ENCODE measurements at places on chromosomes 3 and 15. TPM values are rescaled to one million over a fixed set of nuclear protein-coding genes. Genes with fewer than 3 reads are reported as not detected.

DNA sequence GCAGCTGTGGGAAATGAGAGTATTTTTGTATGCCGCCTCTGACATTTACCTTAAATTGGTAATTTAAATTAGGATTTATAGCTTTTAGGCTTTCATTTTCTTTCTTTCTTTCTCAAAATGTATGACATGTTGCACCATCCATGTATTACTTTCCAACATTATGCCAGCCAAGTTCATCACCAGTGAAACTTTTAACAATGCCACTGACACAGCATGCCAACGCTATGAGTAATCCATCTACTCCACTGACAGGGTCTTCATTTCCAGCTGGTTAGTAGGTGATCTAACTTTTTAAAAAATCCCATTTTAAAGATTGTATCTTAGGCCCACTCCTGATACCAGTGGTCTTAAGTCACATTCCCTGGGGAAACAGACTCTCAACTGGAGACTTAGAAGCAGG, 21.8 kb upstream of the CLDN16 start:
- no peaks in the 10 kb centered on the region for H3K36me3 ChIP-seq
- no peak overlapping the region for H3K4me3 ChIP-seq
- no peak for DNase-seq
- H3K27ac ChIP-seq = no peak overlapping the region

GRCh38 chr15:35087759-35088158, 2.7 kb upstream of the NANOGP8 start:
- no peak overlapping the region for H3K4me3 ChIP-seq
- no peak overlapping the region for H3K27ac ChIP-seq
- no peaks in the 10 kb centered on the region for H3K36me3 ChIP-seq
- H3K27me3 ChIP-seq = no peaks in the 10 kb centered on the region
- no peaks in the 10 kb centered on the region for H3K4me1 ChIP-seq

Gene SMCO1
- total RNA-seq = not detected

DNA sequence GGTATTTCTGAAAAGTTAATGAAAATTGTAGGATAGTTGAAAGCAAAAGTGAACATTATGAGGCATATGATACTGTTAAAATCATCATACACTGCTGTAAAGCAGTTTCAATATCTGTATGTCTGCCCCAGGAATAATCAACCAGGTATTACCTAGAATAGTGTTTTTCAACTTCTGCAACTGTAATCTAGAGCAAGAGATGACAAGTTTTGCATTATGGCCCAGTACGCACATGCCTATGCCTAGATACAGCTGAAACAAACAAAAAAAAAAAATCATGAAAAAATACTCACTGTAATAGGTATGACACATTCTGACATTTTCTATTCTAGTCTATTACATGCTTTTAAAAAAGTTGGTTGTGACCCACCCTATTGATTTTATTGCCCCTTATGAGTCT, 240.7 kb upstream of the ST8SIA2 start:
- no peaks in the 10 kb centered on the region for H3K27me3 ChIP-seq
- no peak for DNase-seq
- no peaks in the 10 kb centered on the region for H3K4me1 ChIP-seq
- H3K36me3 ChIP-seq = no peaks in the 10 kb centered on the region
- H3K4me3 ChIP-seq = no peak overlapping the region

- H3K4me1 ChIP-seq = peaks cover 22% of the 10 kb centered on the region
- no peaks in the 10 kb centered on the region for H3K36me3 ChIP-seq
- no peak overlapping the region for H3K4me3 ChIP-seq
- H3K27me3 ChIP-seq = no peaks in the 10 kb centered on the region
These were observed 28.3 kb downstream of the MITF start for GRCh38 chr3:69767571-69767970.

GRCh38 chr3:149476225-149476624, 1.7 kb downstream of the TM4SF4 start:
- H3K4me3 ChIP-seq = no peak overlapping the region
- H3K27me3 ChIP-seq = no peaks in the 10 kb centered on the region
- peak overlapping the region; percentile 68 for H3K27ac ChIP-seq
- DNase-seq = no peak
- no peaks in the 10 kb centered on the region for H3K36me3 ChIP-seq

DNA sequence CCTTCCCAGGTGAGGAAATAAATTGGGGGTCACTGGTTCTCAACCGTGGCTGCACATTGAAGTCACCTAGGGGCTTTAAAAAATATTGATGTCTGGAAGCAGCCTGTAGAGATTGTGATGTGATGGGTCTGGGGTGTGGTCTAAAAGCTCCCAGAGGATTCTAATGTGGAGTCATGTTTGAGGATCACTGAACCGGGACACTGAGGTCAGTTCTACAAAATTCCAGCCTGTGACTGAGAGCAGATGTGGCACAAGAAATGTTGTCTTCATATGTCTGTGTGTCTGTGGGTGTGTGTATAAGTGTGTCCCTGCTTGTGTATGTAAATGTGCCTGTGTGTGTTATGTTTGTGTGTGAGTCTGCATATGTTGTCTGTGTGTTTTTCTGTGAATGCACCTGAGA, 79.9 kb downstream of the TLE3 start:
- no peaks in the 10 kb centered on the region for H3K4me1 ChIP-seq
- peaks cover 3% of the 10 kb centered on the region for H3K27me3 ChIP-seq
- H3K36me3 ChIP-seq = no peaks in the 10 kb centered on the region
- H3K4me3 ChIP-seq = no peak overlapping the region

- H3K27me3 ChIP-seq = no peaks in the 10 kb centered on the region
- H3K36me3 ChIP-seq = no peaks in the 10 kb centered on the region
- H3K4me3 ChIP-seq = no peak overlapping the region
- peak overlapping the region; percentile 51 for H3K27ac ChIP-seq
- H3K4me1 ChIP-seq = peaks cover 13% of the 10 kb centered on the region
These were observed 1028.2 kb downstream of the MCTP2 start for GRCh38 chr15:95259513-95259912.
